ENCODE measurements at places on chromosomes 6 and 20.
A peak's percentile ranks its signal among the peaks of the same experiment; 100 is the strongest.

DNA sequence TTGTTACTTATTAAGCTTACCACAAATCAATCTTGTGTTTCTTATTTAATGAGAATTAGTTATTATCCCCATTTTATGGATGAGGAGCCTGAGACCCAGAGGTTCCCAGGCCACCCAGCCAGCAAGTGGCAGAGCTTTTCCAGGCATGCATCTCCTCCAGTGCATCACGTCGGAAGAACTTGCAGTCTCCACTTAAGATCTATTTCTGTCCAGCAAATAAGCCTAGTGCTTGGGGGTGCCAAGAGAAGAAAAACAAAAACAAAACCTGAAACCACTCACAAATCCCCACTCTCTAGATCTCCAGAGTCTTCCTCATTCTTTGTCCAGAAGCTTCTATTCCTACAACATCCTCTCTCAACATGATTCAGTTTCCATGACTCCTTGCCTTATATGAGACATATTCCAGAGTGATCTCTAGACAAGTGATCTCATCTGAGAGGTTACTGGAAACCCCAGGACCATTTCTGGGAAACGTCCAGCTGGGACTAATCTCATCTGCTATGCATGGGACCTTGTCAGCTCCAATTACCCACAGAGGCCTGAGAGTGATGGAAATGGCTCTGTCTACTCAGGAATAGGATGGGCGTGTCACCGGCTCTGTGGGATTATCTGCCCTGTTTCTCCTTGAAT lies 4.1 kb downstream of the GUCA1B start:
- H3K4me1 ChIP-seq, result no peaks in the 10 kb centered on the region
- no peak overlapping the region for H3K27ac ChIP-seq
- DNase-seq, result no peak
- H3K36me3 ChIP-seq, result peaks cover 12% of the 10 kb centered on the region
- no peaks in the 10 kb centered on the region for H3K27me3 ChIP-seq

GRCh38 chr20:17612992-17613327 lies 43.1 kb downstream of the DSTN start:
- DNase-seq, result no peak
- H3K4me1 ChIP-seq, result peaks cover 20% of the 10 kb centered on the region

GRCh38 chr20:52933867-52934266 lies 38.3 kb upstream of the TSHZ2 start:
- no peaks in the 10 kb centered on the region for H3K4me1 ChIP-seq
- no peaks in the 10 kb centered on the region for H3K27me3 ChIP-seq

- no peaks in the 10 kb centered on the region for H3K27me3 ChIP-seq
- H3K4me3 ChIP-seq, result no peak overlapping the region
- peak; percentile 34 for DNase-seq
- H3K36me3 ChIP-seq, result peaks cover 7% of the 10 kb centered on the region
- no peaks in the 10 kb centered on the region for H3K4me1 ChIP-seq
- H3K27ac ChIP-seq, result no peak overlapping the region
Measured at GRCh38 chr20:52150440-52151258, 40.9 kb downstream of the ZFP64 start.

DNA sequence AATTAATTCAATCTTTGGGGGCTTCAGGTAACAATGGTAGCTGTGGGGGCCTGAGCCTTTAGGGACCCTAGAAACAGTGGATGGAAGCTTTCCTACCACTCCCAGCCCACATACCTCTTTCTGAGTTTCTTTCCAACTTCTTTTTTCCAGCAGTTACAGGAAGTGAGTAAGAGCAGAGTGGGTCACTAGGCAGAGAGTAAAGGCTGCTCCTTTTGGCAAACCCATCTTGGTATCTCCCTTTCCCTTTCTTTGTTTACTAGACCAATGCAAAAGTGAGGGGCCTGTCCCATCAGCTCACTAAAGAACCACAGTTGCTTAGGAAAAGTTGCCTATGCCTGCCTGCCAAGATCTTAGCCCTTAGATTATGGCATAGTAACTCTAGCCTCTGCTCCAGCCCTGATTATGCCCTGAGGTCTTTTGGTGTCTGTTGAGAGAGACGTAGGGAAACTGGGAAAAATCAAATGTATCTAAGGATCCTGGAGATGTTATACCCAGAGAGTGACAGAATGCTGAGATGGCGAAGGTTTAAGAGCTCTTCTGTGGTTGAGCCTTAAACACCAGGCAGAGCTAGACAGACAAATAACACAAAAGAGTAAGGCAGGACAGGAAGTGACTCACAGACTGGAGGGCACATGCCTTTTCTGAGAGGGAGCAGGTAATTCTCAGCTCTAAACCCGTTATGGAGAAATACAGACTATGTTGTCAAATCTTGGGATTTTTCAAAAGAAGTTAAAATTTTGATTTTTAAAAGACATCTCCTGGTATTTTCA lies 31.3 kb downstream of the TRMT6 start:
- H3K4me1 ChIP-seq, result peaks cover 13% of the 10 kb centered on the region
- H3K36me3 ChIP-seq, result no peaks in the 10 kb centered on the region
- H3K4me3 ChIP-seq, result no peak overlapping the region
- H3K27ac ChIP-seq, result no peak overlapping the region

DNA sequence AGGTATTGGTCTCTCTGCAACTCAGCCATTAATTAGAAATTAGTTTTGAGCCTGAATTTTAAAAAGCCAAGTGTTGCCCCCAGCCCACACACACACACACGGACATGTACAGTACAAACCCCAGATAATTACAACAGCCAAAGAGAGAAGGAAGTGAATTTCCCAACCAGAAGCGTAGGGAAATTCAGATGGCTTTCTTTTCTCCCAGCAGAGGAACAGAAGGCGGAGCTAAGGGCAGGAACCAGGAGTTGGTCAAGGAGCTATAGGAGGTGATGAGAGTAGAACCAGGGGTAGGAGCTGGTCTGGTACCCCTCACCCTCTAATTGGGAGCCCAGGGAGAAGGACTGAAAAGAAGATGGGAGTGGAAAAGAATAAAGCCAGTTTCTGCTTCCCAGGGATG lies 3.9 kb upstream of the ZBTB9 start:
- peak overlapping the region; percentile 58 for H3K27ac ChIP-seq
- no peaks in the 10 kb centered on the region for H3K27me3 ChIP-seq
- no peak for DNase-seq
- H3K4me1 ChIP-seq, result peaks cover 52% of the 10 kb centered on the region
